ENCODE measurements at places on chromosomes 13 and 19.
A peak's percentile ranks its signal among the peaks of the same experiment; 100 is the strongest.

- peak; percentile 26 for DNase-seq
Measured at GRCh38 chr13:100290165-100290801, 201.4 kb downstream of the PCCA start.

- DNase-seq: no peak
Measured at GRCh38 chr13:46173656-46174055, 8.3 kb downstream of the LCP1 start.

- no peak for DNase-seq
Measured at GRCh38 chr13:33629605-33630360, 188.2 kb upstream of the RFC3 start.

GRCh38 chr13:112442483-112443090 lies 66.4 kb downstream of the SPACA7 start:
- DNase-seq: no peak

GRCh38 chr19:4115050-4115817 lies 8.7 kb downstream of the MAP2K2 start:
- no peak for DNase-seq

GRCh38 chr19:42200116-42200715 lies 17.3 kb downstream of the DEDD2 start:
- DNase-seq: no peak

GRCh38 chr13:40386586-40386985 lies 279.9 kb downstream of the FOXO1 start:
- DNase-seq: no peak

DNA sequence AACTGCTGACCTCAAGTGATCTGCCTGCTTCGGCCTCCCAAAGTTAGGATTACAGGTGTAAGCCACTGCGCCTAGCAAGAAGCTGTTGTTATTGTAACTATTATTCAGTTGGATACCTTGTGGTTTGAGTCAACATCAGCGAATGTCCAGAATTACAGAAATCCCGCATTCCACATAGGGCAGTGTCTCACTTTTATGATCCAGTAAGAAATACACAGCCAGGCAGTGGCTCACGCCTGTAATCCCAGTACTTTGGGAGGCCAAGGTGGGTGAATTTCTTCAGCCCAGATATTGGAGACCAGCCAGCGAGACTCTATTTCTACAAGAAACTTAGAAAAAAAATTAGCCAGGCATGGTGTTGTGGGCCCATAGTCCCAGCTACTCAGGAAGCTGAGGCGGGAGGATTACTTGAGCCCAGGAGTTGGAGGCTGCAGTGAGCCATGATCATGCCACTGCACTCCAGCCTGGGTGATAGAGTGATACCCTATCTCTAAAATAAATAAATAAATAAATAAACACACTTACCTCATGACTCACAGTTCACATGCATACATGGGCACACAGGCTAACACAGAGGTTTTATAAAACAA lies 43.8 kb downstream of the SPTBN4 start:
- DNase-seq: no peak
